NCI-H1105 treated with DMSO at 0.1 percent for 48 hours (cell line): ENCODE measurements at places on chromosomes 2 and 18.
A peak's percentile ranks its signal among the peaks of the same experiment; 100 is the strongest.

- no peak for DNase-seq
These were observed 43.0 kb downstream of the MYO5B start for GRCh38 chr18:50151926-50152325.

DNA sequence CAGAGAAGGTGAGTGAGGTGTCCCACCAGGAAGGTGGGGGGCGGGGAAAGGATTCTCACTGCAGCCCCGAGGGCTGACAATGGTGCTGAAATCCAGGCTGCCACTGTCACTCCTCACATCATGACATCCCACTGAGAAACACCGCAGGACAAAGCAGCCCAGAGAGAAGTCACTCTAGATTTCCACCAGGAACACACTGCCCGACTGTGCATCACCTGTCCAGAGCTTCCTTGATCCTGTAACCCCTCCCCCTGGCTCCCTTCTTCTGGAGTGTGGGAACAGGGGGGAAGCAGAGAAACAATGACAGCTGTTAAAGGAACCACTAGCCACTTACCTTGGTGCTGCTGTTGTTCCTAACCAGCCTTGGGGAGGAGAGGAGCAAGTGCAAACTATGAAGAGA lies 69.9 kb downstream of the MRO start:
- DNase-seq: no peak

DNA sequence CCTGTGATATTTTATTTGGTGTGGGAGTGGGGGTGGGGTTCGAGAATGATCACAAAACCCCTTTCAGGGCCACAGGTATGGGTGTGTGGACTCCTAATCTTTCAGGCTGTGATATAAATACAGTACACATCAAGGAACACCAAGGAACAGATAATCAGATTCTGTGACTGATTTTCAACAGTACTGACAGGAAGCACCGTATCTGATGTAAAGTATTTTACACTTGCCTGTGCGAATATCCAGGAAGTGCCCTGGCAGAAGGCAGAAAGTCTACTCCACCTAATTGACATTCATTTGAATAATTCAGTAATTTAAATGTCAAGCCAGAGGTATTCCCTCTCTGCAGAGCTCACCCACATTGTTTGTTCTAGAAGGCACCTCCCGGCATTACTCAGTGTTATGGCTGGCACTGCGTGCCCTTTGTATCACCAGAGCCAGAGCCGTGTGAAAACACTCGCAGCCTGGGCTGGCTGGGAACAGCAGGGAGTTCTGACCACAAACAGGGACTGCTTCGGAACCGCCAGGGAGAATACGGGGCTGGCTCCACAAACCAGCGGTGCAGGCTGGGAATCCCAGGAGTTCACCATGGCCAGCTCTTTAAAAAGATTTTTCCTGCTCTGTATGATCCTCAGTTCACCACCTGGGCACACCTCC lies 91.8 kb downstream of the ACVR1 start:
- no peak for DNase-seq

DNA sequence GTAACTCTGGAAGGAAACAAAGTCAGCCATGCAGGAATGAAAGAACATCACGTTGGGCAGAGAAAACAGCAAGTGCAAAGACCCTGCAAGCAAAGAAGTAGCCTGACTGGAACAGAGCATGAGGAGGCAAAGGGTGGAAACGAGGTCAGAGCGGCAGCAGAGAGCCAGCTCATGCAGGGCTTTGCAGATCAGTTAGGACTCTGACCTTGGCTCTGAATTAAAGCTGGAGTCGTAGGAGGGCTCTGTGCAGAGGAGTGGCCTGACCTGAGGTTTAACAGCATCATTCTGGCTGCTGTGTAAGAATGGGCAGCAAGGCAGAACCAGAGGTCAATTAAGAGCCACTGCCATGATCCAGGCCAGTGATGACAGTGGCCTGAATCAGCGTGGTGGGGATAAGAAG lies 220.7 kb downstream of the PRKCE start:
- DNase-seq: no peak

DNA sequence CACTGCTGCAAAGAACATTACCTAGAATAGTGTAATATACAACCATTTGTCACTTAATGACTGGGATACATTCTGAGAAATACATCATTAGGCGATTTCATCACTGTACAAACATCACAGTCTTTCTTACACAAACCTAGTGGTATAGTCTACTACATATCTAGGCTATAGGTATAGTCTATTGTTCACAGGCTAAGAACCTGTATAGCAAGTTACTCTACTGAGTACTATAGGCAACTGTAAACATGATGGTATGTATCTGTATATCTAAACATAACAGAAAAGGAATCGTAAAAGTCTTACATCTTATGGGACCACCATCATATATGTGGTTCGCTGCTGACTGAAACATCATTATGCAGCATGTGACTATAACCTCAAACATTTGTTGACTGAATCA lies 21.4 kb downstream of the SP3 start:
- DNase-seq: no peak

- no peak for DNase-seq
These were observed 5.5 kb downstream of the PXDN start for GRCh38 chr2:1738646-1739302.

DNA sequence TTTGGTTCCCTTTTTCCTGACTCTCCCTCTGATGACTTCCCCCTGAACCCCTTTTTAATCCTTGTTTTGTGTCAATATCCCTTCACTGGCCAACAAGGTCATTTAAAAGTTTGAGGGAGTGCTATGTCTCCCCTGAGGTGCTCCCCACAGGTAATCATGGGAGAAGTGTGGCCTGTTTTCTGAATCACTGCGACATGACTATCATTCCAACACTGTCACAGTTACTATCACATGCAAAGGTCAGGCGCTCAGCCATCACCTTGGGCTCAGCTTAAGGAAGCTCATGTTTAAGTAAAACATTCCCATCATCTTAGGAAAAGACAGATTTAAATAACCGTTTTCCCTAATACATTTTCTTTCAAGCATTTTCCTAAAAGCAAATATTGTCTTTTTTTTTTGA lies 20.9 kb upstream of the ACAA2 start:
- no peak for DNase-seq

DNA sequence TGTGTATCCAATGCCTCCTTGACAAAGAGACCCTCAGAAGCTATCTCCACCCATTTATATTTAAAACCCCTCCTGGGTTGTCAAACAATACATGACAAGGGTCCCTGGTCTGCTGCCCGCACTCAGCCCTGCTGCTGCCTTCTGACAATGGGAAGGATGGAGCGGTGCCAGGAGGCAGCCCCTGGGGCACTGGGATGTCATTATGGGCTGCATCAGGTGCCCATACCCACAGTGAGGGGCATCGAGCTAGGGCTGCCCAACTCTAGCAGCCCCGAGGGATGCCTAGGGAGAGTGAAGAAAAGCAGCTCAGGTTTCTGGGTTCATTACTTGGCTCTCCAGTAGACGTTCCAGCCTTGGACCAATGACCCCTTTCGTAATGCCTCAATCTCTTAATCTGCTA lies 301.7 kb downstream of the ALK start:
- DNase-seq: no peak

DNA sequence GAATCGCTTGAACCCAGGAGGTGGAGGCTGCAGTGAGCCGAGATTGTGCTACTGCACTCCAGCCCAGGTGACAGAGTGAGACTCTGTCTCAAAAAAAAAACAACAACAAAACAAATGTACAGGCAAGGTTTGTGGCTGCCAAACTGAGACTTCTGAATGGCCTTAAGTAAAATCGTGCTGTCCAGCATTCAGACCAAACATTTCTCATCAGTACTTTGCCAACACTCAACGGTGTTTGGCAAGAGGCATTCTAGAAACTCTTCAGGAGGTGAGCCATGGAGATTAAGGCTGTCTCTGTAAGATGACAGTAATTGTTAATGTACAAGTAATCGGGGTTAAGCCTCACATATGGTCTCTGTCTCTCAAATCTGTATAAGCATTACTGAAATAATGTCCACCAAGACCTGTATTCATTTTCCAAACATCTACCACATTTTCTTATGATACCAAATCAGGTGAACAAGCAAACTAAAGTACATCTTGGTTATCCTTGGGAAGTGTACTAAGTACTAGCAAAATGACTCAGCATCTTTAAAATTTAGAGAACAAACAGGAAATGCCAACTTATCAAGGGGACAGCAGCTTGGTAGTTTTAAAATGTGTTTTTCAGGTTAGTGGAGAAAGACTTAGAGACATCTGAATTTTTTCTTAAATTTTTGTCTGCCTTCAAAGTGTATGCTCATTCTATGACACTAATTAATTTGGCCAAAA lies 29.3 kb downstream of the SERPINE2 start:
- no peak for DNase-seq

DNA sequence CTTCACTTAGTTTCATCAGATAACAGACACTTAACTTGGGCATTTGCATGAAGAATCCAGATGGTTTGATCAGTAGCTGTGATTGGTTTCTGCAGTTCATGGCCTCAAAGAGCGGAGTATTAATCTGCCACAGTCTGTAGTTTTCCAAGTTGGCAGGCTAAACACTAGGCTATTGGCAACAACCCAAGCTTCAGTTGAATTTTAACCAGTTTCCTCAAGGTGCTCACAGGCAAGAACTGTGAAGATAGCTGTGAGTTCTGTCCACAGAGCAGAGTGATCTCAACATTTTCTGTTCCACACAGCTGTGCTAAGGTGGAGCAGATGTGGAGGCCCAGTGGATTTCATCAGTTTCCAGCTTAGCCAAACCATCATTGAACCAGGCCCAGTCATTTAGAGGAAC lies 469.5 kb upstream of the LINC00305 start:
- no peak for DNase-seq

DNA sequence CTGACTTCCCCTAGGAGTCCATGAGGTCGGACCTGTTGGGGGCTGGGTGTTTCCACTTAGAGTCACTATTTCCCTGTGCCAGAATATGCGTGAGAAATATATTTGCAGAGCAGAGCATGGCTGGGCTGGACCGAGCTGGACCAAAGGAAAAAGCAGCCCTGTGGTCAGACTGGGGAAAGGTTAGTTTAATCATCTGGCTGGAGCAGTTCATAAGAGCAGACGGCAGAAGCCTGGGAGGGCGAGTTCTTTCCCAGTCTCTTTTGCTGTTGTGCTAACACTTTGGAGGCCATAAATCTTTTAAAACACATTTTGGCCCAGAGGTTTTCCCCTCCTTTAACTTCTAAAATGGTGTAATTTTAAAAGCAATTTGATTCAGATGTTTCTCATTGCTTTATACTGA lies 66.5 kb downstream of the GLI2 start:
- no peak for DNase-seq

GRCh38 chr2:109521233-109522062 lies 92.3 kb downstream of the SEPTIN10 start:
- no peak for DNase-seq

- DNase-seq: no peak
These were observed 1.0 kb downstream of the HDLBP start for GRCh38 chr2:241314226-241315092.

DNA sequence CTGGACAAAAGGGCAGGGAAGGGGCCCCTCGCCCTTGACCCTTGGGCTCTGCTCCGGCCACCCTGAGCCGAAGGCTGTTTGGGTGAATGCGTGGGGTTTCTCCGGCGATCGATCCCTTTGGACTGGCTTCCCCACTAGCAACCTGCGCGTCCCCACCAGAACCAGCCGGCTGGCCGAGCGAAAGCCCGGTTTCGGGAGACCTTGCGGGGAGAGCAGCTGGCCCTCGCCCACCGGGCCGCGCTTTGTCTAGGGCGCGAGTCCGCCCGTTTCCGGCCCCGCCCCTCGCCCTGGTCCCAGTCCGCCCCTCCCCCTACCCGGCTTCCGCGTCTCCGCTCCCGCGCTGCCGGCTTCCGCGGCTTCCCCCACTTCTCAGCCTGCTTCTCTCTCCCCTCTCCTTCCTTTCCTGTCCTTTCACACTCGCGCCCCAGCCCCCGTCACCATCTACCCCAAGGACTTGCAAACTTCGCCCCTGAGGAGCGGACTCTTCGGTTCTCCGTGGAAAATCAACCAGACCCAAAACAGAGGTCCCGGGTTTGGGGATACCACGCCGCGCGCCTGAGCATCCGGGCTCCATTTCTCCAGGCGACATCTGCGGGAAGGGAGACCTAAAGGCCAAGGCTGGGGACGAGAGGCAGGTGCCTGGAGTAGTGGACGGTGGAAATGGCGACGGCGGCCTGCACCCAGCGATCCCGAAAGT lies 48.0 kb upstream of the ATP6V1B1 start:
- peak; percentile 27 for DNase-seq

- no peak for DNase-seq
These were observed 198.3 kb downstream of the MGAT5 start for GRCh38 chr2:134452042-134452733.

DNA sequence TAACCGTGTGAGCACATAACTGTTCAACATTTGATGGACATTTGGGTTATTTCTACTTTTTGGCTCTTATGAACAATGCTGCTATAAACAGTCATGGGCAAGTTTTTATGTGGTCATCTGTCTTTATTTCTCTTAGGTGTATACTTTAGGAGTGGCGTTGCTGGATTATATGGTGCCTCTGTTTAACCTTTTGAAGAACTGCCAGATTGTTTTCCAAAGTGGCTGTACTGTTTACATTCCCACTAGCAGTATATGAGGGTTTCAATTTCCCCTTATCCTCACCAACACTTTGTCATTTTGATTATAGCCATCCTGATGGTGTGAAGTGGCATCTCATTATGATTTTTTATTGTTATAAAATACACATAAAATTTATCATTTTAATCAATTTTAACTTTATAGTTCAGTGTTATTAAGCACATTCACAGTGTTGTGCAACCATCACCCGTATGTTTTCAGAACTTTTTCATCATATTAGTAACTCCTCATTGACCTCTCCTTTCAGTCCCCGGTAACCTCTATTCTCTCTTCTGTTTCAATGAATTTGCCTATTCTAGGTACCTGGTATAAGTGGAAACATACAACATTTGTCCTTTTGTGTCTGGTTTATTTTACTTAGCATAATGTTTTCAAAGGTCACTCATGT lies 55.4 kb downstream of the EML4 start:
- no peak for DNase-seq

- no peak for DNase-seq
These were observed 18.4 kb downstream of the CTDP1 start for GRCh38 chr18:79697976-79698375.

DNA sequence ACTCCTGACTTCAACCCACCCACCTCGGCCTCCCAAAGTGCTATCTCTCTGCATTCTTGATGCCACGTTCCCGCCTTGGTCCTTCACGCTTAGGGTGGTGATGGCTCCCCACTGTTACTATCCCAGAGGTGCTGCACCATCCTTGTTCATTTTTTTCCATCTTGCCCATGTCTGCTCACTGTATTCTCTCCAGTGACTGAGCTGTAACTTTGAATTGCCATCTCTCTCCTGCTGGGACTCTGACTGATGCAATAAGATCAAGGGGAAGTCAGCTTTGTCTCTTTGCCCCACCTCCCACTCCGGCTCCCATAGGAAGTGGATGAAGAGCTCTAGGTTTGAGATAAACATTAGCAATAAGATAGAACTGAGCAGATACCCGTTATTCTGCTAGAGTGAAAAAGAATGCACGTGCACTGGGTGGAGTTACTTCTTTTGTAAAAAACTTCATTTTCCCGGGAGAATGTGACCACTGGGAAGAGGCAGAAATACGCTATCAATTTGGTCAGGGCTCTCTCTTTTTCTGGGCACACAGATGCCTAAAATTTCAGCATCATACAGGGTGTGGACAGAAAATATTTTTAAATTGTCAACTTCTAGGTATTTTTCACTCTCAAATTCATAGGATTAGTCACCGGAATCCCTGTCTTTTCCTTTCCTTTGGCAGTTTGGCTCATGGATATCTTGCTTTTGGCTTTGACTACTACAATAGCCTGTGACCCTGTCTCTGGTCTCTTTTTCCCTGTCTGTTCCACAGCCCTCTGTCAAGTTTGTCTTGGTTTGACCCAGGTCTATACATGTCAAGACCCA lies 105.4 kb downstream of the POLR1A start:
- no peak for DNase-seq

- no peak for DNase-seq
These were observed 27.5 kb downstream of the RNF103 start for GRCh38 chr2:86596118-86596517.

GRCh38 chr2:239055756-239056493 lies 208.0 kb downstream of the TWIST2 start:
- DNase-seq: no peak
